Nucleus accumbens (tissue), 56 donors: ENCODE measurements at places on chromosomes 4 and X.

DNA sequence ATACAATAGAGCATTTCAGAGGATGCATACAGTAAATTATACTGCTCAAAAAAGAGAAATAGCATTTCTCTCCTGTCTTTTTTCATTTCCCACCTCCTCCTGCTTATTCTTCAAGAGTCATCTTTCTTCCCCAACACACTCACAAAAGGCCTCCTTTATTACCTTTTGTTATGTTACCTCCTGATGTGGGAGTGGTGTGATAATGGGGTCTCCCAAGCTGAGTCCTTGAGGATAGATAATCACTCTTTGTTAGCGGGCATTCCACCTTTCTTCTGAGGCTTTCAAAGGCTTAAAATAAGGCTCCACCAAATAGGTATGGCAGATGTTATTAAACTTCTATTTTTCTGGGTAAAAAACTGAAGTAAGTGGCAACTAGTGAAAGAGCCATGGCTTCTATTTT, 159.8 kb downstream of the CPEB2 start:
- DNase-seq: no peak

- no peak for DNase-seq
Observed at GRCh38 chr4:83369831-83370639, 35.4 kb upstream of the HPSE start.

- DNase-seq: no peak
Observed at GRCh38 chr4:154908168-154908567, 127.1 kb downstream of the RBM46 start.

DNA sequence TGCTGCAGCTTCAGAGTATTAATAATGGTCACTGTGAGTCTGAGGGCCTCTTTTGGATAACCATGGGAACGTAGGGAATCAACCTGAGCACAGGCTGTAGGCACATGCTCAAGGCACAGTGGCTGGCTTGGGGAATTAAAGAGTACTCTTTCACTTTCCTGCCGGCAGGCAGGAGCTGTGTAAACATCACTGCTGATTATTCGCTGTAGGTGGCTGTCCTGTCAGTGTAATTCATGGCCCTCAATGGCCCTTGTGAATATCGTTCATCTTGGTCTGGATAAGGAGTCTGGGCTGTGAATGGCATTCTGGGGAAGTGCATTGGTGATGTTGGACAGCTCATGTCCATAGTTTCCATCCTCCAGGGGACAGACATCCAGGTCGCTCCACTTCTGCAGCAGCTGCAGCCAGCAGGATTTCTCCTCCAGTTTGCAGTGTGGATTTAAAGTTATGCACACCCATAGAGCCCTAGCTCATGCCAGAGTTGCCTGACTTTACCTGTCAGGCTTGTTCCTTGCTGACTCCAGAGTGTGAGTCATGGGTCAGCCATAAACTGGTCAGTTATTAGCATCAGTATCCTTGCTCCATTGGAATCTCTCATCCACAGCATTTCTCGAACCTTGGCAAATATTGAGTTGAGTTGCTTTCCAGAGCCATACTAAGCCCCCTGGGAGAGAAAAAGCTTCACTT, 43.0 kb downstream of the C4orf33 start:
- DNase-seq: no peak

DNA sequence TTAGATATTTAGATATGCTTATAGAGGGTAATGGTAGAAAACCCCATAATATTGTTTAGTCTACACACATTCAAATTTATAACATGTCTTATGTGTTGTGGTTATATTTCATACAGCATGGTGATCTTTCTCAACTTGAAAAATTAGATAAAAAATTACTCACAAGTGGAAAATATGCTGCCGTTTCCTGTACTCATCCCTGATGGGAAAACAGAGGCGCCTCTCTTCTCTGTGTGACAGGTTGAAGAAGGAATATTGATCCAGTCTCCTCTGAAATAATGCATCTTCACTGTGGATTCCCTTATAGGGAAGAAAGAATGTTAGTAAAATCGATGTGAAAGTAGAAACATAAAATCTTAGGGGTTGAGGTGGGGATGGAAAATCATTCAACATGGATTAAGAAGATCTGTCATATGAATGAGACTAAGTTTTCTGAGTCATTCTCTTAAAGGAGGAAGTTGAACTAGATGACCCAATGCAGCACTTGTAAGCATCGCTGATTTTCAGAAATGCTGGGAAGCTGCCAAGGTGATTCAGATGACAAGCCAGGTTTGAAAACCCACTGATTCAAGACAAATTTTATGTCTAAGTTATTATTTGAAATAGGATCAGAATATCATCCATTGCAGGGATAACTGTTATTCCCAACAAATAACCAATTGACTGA, 70.7 kb downstream of the ANKRD50 start:
- no peak for DNase-seq

DNA sequence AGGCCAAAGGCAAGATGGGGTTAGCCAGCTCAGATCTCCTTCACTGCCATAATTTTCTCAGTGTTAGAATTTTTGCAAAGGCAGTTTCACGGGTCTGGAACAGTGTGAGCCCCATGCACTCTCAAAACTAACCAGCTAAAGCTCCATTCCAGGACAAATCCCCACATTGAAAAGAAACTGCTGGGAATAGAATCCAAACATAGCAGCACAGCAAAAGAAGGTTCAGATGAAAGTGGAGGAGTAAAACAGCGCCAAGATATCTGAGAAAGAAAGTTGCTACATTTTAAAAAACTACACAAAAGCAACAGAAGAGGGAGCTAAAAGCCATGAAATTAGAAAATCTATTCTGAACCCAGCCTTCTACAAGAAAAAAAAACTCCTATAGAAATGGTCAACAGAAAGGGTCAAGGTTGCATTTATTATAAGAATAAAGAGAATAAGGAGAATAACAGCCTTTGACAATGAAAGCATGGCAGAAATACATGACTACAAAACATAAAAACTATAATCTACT, 39.6 kb upstream of the SLC7A3 start:
- no peak for DNase-seq

DNA sequence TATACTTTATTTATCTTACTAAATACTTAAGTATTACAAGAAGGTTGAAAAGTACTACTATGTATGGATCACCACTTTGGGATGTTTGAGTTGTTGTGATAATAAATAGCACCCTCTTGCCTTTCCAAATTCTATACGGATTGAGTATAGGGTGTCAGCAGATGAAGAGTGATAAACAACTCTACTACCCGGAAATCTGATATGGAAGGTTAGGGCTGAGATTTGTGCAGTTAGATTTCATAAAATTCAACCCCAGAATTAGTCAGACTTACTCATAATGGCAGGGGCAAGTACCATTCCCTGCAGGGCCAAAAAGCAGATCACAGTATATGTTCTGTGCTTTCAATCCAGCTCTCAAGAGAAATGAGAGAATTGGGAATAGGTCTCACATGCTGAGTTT, 1008.9 kb upstream of the PCDH7 start:
- no peak for DNase-seq

GRCh38 chr4:141860974-141861373, 224.6 kb downstream of the IL15 start:
- DNase-seq: no peak

DNA sequence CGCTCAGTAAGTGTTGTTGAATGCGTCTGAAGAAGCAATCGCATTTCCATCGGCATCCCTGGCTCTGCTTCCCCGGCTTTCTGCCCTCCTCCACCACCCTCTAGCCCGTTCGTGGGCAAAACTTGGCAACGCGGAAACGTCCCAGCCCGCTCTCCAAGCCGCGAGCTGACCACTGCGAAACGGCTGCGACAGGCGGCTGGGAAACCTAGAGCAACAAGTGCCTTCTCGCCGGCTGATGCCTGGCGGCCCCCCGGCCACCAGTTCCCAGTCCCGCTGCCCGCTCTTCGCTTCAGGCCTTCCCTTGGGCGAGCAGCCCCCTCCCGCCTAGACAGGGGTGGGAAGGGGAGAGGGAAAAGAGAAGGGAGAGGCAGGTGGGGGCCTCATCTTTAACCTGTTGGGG, 837 bp downstream of the CITED1 start:
- DNase-seq: no peak

GRCh38 chr4:11904846-11905739, 476.4 kb upstream of the HS3ST1 start:
- no peak for DNase-seq

DNA sequence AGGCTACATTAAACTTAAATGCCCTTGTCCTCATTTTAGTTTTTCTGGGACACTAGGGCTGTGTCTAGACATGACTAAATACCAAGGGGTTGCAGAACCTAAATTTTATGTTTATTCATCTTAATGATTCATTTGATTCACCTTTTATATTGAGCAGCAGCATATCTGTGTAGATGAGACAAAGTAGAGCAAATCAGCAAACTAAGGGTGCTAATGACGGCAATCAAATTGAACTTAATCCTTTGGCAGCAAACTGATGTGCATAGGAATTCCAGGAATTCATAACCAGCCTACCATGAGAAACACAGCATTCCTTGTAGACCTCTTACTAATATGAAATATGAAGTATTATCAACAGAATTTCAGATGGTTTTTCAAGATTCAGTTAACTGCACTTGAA, 25.1 kb downstream of the EPHA5 start:
- no peak for DNase-seq

- DNase-seq: no peak
Observed at GRCh38 chr4:56871371-56871866, 36.3 kb upstream of the REST start.
